Posterior vena cava (tissue), 2 donors: ENCODE measurements at places on chromosomes 7 and 10.

GRCh38 chr10:24163485-24163884, 45.5 kb upstream of the KIAA1217 start:
- DNase-seq: no peak

DNA sequence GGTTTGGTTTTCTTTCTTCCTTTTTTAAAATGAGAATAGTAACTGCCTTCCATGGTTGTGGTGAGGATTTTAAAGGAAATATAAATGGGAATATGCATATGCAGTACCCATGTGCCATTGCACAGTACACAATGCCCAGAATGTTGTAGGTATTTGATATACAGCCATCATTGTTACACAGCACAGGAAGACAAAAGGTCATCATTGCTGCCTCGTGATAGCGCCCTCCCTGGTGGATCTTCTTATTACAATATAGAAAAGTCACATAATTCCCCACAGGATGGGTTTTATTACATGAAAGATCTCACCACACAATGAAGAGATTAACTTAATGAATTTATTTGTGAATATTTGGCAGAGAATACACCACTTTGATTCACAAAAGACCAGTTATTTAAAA, 76.5 kb downstream of the PPP1R17 start:
- no peak for DNase-seq

DNA sequence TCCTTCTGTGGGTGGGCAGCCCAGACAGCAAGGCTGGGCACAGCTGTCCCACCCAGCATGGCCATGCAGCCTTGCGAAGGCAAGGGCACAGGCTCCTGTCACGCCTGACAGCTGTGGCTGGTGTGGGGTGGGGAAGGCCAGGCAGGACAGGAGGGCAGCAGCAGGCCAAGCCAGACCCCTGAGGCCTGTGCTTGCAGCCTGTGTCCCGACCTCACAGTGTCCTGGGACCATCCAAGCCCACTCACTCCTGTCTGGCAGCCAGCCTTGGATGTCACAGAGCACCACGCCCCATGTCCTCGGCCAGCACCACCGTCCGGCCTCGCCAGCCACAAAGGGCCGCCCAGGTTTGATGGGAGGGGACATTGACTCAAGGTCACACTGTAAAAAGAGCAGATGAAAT, 85.5 kb upstream of the LRRC4 start:
- DNase-seq: no peak

- no peak for DNase-seq
These were observed 116.6 kb downstream of the BUB3 start for GRCh38 chr10:123270806-123271205.

GRCh38 chr10:95464280-95464679, 96.9 kb downstream of the SORBS1 start:
- no peak for DNase-seq

DNA sequence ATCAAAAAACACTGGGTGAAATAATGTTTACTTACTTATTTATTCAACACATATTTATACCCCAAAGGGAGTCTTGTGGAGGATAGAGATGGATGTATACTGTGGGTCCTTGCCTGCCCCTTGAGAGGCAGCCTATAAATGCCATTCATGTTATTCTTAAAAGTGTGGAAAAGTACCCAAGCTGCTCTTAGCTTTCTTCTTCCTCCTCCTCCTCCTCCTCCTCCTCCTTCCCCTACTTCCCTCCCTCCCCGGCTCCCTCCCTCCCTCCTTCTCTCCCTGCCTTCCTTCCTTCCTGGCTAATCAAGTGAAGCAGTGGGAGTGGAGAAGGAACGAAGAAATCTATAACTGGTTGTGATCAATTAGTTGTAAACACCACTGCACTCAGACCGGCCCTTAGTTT, 21.2 kb upstream of the IGF2BP3 start:
- DNase-seq: no peak

DNA sequence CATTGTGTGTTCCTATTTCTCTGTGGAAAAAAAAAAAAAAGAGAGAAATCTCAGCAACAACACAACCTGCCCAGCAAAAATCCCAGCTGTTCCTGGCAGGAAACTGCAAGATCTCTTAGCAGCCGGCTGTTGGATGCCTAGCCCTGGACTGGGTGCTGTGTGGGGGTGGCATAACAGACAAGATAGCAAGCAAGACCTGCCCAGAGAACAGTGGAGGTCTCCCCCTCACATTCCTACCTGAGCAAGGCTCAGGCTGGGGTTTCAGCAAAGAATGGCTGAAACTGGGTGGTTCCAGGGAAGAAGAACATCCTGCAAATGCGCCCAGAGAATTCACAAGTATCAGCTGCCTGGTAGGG, 248.8 kb upstream of the ZMIZ1 start:
- no peak for DNase-seq

DNA sequence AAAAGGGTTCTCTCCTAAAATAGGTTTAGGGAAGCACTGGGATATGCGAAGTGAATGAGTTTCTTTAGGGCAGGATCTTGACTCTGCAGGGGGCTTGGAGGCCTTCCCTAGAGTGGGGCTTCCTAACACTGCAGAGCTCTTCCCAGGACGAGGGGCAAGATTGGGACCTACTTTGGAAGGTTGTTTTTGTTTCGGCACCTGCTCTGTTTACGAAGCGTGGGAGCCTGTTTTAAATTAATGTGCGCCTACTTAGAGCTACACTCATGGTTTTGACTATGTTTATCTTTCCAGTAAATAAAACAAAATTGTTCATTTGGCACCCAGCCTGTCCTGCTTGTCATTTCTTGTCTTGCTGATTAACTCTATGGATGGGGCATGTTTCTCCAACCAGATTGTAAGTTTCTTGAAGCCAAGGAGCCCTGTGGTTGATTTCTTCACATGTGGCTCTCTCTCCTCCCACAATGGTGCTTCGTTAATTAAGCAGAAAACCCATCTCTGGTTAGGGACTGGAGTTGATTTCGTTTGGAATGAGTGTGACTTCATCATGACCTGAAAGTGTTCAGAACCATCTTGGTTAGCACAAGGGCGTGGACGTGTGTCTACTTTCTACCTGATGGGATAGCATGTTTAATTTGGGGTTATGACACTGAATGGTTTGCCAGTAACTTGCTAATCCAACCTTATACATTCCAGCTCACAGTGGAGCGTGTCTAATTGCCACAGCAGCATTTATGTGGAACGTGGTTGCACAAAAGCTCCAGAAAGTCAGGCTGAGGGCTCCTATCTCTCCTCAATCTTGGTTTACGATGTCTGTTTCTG, 98.1 kb downstream of the TCF7L2 start:
- no peak for DNase-seq
